Progenitor cell of endocrine pancreas (in vitro differentiated cells): ENCODE measurements at places on chromosomes 16 and 17.

DNA sequence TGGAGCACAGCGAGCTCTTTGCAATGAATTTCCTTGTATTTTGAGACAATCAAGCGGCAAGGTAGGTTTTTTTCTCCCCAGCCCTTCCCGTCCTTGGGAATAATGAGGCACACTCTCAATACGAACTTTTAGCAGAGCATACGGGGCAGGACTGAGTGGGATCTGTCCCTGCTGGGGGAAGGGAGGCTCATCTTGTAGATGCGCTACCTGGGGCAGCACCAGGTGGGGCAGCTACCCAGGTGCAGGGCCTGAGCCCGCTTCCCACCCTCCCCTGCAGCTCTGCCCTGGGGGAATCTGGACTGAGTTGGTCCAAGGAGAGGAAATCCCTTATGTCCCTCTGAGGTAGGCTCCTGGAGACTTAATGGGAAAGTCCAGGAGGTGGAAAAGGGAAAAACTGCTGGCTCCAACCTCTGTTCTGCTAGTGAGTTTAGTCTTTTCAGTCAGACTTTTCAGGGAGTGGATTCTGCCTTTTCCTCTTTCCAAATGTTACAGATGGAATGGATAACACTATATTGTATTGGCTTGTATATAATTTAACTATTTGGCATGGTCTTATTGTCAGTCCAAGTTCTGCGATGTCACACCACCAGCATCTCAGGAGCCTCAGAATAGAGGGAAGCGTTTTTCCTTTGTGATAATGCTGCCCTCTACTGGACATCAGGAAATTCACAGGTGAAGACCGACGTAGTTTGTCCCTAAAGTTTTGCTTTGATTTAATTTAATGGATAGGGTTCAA is 9.6 kb upstream of the CES1 start:
- DNase-seq, result no peak
- no peak overlapping the region for H3K4me3 ChIP-seq
- H3K27me3 ChIP-seq, result peaks cover 40% of the 10 kb centered on the region

- no peak for DNase-seq
- peaks cover 41% of the 10 kb centered on the region for H3K4me1 ChIP-seq
- no peaks in the 10 kb centered on the region for H3K36me3 ChIP-seq
Observed at GRCh38 chr17:43679911-43680310, 18.2 kb upstream of the MEOX1 start.

DNA sequence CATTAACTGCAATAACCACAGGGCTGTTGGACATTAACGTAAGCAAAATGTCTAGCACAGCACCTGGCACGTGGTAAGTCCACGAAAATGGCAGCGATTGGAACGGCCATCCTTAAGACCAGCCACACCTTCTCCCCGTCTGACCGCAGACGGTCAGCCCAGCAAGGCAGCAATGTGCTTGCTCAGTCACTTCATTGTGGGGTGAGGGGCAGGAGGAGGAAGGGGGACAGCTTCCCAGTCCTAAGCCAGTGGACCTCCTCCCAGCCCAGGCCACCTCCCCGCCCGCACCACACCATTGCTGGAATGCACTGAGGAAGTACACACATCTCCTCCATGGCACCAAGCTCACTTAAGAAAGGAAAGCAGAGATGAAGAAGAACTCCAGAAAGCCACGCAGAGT is 8.6 kb upstream of the MYLK3 start:
- H3K27ac ChIP-seq, result peak overlapping the region; percentile 27
- DNase-seq, result no peak
- H3K4me3 ChIP-seq, result no peak overlapping the region
- peaks cover 7% of the 10 kb centered on the region for H3K4me1 ChIP-seq
- H3K36me3 ChIP-seq, result no peaks in the 10 kb centered on the region
- H3K27me3 ChIP-seq, result peaks cover 23% of the 10 kb centered on the region

- no peak overlapping the region for H3K27ac ChIP-seq
- H3K27me3 ChIP-seq, result peaks cover 22% of the 10 kb centered on the region
- no peak for DNase-seq
- H3K4me3 ChIP-seq, result no peak overlapping the region
- peaks cover 8% of the 10 kb centered on the region for H3K4me1 ChIP-seq
Observed at GRCh38 chr17:5897275-5897911, 172.8 kb upstream of the WSCD1 start.

GRCh38 chr17:10984220-10984619 is 146.3 kb upstream of the PIRT start:
- H3K4me1 ChIP-seq, result no peaks in the 10 kb centered on the region
- no peak for DNase-seq
- H3K27me3 ChIP-seq, result peaks cover 5% of the 10 kb centered on the region
- no peaks in the 10 kb centered on the region for H3K36me3 ChIP-seq

DNA sequence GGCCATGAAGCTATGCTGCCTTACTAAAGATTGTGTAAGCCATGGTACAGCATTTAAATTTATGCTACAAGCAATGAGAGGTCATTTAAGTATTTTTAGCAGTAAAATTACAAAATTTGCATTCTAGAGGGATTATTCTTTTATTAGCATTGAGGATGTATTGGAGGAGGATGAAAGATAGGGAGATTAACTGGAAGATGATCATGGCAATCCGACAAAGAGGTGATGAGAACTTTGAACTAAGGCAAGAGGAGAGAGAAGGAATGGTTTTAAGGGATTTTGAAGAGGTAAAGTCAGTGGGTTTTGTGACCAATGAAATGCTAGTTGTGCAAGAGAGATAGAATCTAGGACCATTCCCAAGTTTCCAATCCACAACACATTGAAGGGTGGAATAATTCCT is 129.9 kb downstream of the SNX11 start:
- H3K4me3 ChIP-seq, result no peak overlapping the region
- peaks cover 12% of the 10 kb centered on the region for H3K27me3 ChIP-seq
- peaks cover 30% of the 10 kb centered on the region for H3K4me1 ChIP-seq
- DNase-seq, result no peak

DNA sequence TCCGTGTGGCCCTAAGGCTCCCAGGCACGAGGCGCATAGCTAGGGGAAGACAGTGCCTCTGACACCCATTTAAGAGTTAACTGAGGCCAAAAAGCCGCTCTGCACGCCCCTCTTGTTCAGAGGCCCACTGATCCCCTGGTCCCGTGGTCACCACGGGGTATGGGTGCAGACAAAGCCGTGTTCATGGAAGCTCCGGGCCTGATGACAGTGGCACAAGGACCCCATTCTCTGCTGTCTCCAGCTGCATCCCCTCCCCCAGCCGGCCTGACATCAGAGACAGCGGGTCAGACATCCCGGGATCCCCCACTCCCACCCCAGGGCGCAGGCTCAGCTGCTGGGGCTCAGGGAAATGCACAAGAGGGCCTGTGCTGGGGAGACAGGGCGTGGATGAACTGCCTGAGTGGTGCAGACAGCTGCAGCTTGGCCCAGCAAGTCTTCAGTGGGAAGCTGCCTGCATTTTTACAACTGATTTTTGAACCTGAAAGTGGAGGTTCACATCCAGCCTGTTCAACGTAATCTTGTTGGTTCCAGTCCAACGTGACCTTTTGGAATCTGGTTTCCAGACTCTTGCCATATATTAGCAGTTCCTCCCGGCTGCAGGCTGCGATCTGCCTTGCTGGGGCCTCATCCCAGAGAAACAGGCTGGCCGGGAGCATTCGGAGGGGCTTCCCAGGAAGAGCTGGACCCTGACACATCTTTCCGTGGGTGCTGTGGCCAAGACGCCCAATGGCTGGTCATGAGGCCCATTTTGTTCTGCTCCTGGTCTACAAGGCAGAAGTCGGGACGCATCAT is 9.7 kb upstream of the BAHCC1 start:
- no peaks in the 10 kb centered on the region for H3K36me3 ChIP-seq
- no peak for DNase-seq
- no peak overlapping the region for H3K27ac ChIP-seq
- H3K4me3 ChIP-seq, result peak overlapping the region; percentile 58
